Cerebellar cortex (tissue), 1 donor: ENCODE measurements at places on chromosomes 5 and 9.

DNA sequence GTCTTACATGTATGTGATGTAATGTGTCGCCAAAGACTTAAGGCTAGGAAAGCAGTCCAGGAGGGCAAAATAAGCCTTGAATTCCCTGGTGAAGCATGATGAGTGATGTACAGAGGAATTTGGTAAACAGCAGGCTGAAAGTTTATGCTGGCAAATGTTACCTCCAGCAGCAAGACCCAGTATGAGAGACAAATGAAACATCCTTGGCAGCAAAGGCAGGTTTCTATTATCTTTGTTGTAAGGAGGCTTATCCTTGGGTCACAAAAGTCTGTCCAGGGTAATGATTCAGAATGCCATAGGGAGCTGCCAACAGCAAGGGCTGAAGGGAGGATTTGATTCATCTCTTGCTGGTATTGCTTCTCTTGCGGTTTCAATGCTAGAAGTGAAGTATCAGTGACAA, 75.9 kb upstream of the HTR4 start:
- no peak for DNase-seq

DNA sequence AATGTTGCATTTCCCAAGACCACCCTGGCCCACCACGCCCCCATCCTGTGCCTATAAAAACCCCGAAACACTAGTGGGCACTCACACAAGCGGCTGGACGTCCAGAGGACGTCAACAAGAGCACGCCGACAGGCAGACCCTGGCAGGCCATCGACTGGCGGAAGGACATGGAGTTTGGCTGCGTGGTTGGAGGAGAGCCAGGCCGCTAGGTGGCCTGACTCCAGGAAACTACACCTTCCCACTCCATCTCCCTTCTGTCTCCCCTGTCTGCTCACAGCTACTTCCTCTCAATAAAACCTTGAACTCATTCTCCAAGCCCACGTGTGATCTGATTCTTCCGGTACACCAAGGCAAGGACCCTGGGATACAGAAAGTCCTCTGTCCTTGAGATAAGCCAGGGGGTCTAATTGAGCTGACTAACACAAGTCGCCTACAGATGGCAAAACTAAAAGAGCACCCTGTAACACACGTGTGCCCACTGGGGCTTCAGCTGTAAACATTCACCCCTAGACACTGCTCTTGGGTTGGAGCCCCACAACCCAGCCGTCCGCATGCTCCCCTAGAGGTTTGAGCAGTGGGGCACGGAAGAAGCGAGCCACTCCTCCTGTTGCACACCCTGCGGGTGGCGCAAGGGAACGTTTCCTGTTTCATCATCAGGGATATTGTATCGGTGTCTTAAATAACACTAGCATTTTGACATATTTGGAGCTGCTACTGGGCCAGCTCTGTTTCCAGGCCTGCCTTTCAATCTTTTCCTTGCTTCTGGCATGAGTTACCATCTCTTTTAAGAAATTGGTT, 54.5 kb upstream of the TAF11L2 start:
- DNase-seq = no peak

DNA sequence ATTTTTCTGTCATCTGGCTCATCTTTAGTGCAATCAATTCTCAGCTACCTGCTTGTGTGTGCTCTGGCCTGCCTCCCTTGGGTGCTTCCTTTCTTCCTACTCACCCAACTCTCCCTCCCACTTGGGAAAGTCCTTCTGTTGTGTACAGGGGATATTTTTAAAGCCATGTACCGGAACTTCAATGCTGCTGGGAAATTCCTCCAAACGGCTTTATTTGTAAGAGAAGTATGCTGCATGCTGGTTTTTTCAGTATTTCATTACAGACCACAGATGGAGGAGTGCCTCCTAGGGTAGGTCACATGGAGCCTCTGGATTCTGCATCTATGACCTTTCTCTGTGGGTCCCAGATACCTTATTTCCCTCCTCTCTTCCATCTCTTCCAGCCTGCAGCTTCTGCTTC, 5.4 kb upstream of the HMHB1 start:
- peak; percentile 93 for DNase-seq

GRCh38 chr5:144484124-144484897, 313.6 kb downstream of the KCTD16 start:
- DNase-seq = no peak

GRCh38 chr5:148790545-148791333, 35.7 kb upstream of the ADRB2 start:
- DNase-seq = no peak

DNA sequence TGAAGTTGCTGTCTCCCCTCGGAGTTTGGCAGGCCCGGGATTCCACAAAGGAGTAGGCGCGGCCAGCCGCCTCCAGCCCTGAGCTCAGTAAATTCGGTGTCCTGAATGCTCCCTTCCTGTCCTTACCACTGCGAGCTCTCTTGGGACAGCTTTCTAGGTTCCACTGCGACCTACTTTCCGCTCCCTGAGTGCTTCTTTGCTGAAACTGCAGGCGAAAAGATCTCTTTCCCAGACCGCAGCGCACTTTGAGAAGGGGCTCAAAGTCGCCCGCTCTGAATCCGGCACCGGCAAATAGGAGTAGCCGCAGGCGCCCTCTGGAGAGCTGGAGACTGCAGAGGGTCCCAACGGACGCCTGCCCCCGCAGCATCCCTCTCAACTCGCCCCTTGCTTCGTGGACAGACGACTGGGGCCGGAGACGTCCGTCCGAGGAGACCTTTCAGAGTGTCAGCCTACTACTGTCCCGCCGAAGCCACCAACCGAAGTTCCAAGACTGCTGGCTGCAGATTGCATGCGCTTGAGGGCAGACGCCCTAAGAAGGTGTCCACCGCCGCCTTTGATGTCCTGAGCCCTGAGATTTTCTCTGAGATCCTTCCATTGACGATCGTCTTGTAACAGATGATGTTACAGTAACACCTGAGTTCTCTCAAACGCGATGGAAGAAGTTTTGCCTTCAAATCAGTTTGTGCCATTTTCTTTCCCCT, 96.0 kb downstream of the ANXA2R start:
- DNase-seq = no peak

DNA sequence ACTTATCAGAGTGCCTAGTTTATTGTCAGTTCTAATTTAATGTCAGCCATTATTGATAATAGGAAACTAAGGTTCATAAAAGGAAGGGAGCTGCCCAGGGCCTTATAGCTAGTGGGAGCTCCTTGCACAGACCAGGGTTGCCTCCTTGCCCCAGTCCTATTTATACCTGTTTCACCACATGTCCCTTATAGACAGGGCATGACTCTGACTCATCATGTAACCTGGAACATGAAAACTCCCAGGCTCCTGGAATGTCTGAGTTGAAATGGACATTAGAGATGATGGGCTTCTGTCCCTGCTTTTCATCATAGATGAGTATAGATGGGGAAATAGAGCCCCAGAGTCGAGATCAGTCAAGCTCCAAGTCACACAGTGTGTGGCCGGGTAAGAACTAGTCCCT, 21.1 kb downstream of the FAT2 start:
- no peak for DNase-seq

DNA sequence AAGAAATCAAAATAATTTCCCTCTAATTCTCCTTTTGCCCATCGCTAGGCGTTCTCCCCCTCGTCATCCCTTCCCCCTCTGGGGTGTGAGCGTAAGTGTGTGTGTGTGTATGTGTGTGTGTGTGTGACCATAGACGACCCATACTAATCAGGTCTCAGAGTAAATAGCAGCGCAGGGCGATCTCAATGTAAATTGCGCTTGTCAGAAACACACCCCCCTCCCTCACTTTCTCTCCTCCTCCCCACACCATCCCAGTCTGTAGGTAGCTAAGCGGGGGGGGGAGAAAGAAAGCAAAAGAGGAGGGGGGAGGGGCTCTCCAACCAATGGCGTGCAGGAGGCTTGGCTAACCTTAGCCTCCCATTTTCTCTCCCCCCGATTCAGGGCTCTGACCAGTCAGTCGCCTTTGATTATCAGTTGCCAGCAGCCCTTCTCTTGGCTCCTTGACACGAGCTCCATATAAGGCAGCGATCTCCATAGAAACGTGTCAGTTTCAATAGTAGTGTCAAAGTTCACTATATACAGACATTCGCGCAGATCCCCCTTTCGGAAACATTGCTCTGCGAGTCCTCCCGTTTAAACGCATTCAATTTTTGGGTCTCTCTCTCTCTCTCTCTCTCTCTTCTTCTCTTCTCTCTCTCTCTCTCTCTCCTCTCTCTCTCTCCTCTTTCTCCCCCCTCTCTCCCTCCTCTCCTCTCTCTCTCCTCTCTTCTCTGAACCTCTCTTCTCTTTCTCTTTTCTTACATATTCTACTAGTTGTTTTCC, at the start of gene NR2F1:
TSS of gene NR2F1 (plus strand) at position 546 of the 762 bp plus-strand sequence. CDS start 1,802 bp downstream, outside the sequence.
- DNase-seq = peak; percentile 99

DNA sequence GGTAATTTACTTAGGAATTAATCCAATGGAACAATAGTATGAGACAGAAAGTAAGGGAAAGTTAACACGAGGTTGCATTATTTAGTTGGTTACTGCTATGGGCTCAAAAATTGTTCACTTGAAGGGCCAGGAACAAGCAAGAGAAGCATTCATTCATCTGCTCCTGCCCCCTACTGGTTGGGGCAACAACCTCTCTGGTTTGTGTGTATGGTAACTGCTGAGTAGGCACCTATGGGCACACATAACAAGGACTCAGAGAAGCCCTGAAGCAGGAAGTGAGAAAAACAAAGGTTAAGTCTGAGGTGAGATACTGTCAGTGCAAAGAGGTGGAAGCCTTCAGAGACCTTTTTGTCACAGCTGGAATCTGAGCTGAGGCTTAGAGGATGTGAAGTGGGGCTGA, 34.4 kb upstream of the RANBP6 start:
- peak; percentile 21 for DNase-seq

GRCh38 chr9:112408819-112409218, 28.9 kb downstream of the HSDL2 start:
- DNase-seq = no peak

- DNase-seq = no peak
Observed at GRCh38 chr5:143279698-143280097, 123.8 kb downstream of the NR3C1 start.

GRCh38 chr5:122500245-122501088, 188.4 kb downstream of the SNCAIP start:
- peak; percentile 46 for DNase-seq

DNA sequence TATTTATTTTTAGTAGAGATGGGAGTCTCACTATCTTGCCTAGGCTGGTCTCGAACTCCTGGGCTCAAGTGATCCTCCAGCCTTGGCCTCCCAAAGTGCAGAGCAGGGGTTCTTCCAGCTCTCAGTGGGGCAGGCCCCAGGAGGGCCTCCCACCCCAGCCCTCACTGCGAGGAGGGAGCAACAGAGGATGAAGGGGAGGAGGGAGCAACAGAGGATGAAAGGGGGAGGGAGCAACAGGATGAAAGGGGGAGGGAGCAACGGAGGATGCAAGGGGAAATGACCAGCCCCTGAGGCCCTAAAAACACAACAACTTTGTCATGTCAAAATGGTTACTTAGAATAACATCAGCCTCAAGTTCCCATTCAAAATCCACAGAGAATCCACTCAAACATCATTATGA, 10.0 kb downstream of the TRIM14 start:
- DNase-seq = no peak

GRCh38 chr5:164581889-164582288, 1076.5 kb downstream of the MAT2B start:
- no peak for DNase-seq

GRCh38 chr5:8606231-8606630, 737.3 kb downstream of the MTRR start:
- DNase-seq = no peak

GRCh38 chr5:151469386-151469785, 22.0 kb downstream of the SLC36A1 start:
- DNase-seq = no peak

DNA sequence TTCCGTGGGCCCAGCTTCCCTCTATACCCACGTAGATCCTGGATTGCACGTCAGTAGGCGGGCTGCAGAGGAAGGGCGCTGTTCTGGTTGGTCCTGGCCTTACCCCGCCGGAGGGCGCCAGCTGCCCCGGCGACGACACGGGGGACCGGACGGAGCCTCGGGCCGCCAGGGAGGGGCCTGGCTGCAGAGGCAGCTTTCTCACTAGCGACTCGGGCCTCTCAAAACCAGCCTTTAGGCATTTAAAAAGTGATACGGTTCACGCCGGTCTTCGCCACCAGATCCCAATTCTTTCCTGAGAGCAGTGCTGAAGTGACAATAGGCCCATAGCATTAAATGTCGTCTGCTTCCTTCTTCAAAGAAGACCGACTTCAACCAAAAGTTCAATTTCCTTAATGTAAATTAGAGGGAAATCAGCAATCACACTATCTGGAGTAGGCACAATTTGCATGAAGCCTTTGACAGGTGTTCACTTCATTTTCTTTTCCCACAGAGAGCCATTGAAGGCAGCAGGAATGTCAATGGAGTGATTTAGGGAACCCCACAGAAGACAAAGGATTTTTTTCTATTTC, 17.6 kb upstream of the UBE2D2 start:
- DNase-seq = no peak

DNA sequence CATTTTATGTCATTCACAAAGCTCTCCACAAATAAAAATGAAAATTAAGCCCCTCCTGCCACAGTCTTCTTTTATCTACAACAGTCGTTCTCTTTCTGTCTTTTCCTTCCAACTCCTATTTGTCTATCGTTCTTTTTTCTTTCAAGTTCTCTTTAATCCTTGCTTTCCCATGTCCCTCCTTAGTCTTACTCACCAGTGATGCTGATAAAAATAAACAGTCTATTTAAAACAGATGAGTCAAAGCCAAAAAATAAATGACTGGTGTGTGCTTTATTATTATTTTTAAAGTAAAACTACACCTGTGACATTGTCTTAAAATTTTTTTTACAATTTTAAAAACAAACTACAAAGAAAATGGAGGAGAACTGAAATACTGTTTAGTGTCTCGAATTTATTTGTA, 137.1 kb upstream of the TMEM161B start:
- peak; percentile 15 for DNase-seq
